ENCODE measurements at places on chromosomes 11 and 22.

DNA sequence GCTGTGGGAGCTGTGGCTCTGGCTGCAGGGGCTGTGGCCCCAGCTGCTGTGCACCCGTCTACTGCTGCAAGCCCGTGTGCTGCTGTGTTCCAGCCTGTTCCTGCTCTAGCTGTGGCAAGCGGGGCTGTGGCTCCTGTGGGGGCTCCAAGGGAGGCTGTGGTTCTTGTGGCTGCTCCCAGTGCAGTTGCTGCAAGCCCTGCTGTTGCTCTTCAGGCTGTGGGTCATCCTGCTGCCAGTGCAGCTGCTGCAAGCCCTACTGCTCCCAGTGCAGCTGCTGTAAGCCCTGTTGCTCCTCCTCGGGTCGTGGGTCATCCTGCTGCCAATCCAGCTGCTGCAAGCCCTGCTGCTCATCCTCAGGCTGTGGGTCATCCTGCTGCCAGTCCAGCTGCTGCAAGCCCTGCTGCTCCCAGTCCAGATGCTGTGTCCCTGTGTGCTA, 514 bp downstream of the KRTAP5-9 start:
- DNase-seq, result no peak

- peak; percentile 75 for DNase-seq
Observed at GRCh38 chr11:122594986-122595645, 60.4 kb upstream of the UBASH3B start.

- no peak for DNase-seq
Observed at GRCh38 chr22:19448739-19449421, 1.4 kb upstream of the C22orf39 start.

DNA sequence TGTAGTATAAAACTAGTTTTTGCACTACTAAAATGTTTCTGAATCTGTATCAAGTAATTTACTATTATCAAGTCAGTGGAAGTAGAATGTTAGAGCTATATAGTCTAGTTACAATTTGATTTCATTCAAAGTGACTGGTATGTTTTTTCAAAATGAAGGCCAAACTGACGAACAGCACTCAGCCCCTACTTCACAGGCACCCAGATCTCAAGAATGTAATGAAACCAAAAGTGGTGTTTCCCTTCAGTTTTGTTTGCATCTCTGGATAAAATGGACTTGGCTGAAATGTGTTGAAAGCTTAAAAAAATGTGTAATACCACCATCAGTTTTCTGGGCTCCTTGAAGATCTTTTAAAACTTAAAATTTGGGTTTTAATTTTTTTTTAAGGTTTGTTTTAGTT, 46.4 kb downstream of the QSER1 start:
- DNase-seq, result no peak

DNA sequence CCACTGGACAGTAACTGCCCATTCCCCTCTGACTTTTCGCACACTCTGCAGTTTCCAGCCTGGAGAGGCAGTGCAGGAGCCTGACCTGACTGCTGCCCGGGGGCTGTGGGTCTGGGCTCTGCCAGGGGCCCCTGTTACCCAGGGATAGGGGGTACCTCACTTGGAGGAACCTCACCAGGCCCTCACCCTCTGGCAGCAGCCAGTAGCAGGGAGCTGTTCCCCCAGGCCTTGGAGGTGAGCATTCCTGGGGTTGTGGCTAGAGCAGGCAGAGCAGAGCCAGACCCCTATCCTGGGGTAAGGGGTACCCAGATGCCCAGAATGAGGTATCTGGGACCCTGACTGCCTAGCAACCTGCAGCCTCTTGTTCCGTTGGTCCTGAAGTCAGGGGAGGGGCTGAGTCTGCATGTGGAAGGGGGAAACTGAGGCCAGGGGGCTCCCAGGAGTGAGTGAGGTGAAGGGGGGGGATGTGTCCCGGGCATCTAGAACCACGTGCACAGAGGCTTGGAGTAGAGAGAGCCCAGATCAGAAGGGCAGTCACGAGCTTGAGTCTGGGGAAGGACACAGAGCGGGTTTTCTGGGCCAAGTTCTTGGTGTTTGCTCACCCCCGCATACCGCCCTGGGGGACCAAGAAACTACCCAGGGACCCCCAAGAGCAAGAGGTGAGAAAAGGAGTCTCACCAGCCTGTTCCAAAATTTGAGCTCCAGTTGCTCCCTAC, 43.9 kb upstream of the ACCSL start:
- no peak for DNase-seq

GRCh38 chr11:107446822-107447431, 10.7 kb downstream of the CWF19L2 start:
- DNase-seq, result no peak

DNA sequence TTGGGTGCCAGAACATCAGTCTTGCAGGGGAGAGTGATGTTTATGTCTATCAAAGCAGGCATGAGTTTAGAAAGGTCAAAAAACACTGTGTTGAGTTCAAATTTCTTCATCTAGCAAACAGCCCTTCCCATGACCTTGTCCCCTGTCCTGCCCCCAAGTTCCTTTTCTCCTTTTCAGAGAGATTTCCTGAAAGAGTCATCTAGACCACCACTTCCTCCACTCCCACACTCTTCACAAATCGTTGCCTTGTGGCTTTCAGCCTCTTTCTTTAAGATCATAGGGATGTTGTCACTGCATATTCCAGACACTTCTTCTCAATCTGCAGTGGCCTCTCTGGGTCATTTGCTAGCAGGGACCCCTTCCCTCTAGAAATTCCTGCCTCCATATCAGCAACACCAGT, 290.5 kb downstream of the TENM4 start:
- DNase-seq, result no peak

DNA sequence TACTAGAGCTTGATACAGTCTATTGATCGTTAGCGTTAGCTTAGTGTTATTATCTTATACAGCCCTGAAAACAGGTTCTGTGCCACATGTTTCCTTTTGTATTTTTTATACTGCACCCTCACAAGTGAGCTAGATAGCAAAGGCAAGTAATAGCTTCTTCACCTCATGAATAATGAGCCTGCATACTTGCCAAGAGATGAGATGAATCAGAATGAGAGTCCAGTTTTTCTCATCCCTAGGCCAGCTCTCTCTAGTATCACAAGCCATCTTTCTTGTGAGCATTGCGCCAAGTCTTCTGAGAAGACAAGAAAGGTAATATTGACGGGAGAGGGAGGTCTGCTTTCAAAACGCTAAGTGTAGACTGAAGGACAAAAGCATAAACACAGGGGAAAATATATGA, 8.7 kb upstream of the CARD18 start:
- DNase-seq, result peak; percentile 19

- peak; percentile 69 for DNase-seq
Observed at GRCh38 chr11:44950625-44951476, at the start of gene TP53I11. TP53I11 (minus strand) TSS chr11:44950883; CDS start chr11:44938335, 12,548 bp downstream.

DNA sequence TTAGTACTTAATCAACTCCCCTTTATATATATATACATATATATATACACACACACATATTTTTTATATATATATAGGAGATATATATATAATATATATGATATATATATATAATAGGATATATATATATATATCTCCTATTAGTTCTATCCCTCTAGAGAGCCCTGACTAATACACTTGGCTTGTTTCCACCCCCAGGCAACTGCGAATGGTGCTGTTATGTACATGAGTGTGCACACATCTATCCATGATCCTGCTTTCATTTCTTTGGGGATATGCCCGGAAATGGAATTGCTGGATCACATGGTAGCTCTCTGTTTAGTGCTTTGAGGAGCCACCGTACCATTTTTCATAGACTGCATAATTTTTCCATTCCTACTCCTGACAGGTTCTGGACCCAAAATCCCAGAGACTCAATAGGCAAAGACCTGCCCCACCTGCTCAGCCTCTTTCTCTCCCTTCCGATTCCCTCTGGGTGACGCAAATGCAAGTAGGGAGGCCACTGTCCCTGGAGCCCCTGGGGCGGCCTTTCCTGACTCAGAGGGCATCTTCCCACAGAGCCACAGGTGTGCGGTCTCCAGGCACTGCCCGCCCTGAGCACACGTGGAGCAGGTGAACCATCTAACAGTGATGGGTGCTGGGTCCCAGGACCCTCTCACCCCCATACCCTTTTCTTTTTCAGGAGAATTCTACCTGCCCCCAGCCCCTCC, 12.0 kb downstream of the FGF3 start:
- DNase-seq, result peak; percentile 45

DNA sequence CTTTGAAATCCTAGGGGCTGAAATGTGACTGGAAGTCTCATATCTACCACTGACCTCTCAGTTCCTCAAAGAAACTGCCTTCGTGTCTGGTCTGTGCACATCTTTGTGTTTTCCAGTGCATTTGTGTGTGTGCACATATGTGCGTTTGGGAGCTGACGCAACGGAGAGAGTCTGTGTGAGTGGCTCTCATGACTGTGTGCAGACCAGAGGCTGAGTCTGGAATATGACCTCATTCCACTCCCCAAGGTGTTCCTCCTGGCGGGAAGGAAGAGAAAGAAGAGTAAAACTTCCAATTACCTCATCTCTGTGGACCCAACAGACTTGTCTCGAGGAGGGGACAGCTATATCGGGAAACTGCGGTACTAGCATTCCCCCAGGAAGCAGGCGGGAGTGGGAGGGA, 16.5 kb downstream of the TUB start:
- DNase-seq, result peak; percentile 49

DNA sequence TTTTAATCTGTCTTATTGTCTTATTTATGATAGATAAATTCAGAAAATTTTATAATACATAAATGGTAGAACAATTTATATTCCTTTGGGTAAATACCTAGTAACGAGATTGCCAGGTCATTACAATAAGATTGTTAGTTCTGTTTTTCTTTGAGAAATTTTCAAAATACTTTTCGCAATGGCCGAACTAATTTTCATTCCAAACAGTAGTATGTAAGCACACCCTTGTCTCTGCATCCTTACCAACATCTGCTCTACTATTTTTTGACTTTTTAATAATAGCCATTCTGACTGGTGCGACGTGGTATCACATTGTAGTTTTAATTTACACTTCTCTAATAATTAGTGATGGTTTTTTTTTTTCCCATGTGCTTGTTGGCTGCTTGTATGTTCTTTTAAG, 351.4 kb upstream of the LUZP2 start:
- DNase-seq, result peak; percentile 3

DNA sequence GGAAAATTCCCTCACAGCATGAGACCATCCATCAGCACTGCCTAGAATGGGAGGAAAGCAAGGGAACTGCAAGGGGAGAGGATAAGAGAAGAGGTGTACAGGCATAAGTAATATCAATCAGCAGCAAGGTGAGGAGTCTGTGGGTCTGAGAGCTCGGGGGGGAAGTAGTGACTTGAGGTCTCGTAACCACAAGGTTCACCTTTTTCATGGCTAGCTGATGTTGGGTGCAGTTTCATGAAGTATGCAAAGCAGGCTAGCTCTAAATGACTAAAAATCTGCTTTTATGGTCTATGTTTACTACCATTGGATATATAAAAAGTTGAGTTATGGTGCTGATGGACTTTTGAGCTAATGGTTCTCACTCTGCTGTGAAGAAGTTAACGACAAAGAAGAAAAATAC, 35.8 kb downstream of the OR4C6 start:
- no peak for DNase-seq

Data from fibroblast of skin of right biceps (primary cell).